ENCODE measurements at places on chromosomes 1 and 21.

DNA sequence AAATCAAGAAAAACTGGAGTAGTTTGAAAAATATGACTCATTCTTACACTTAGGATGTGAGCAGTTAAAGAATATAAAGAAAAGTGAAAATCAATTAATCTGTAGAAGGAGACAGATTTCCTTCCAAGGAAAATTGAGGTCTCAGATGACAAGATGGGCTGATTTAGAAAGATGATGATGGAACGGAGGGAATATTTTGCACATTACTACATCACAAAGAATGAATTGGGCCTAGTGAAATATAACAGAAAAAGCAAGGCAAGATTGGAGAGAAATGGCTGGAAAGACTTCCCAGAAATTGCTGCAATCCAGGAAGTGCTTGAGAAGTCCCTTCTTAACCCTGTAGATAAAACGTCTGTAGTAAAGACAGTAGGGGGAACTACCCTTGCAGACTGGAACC, 169.1 kb upstream of the SYT6 start:
- DNase-seq: no peak

- no peak for DNase-seq
Observed at GRCh38 chr21:43308815-43309283, 118.1 kb downstream of the SIK1 start.

DNA sequence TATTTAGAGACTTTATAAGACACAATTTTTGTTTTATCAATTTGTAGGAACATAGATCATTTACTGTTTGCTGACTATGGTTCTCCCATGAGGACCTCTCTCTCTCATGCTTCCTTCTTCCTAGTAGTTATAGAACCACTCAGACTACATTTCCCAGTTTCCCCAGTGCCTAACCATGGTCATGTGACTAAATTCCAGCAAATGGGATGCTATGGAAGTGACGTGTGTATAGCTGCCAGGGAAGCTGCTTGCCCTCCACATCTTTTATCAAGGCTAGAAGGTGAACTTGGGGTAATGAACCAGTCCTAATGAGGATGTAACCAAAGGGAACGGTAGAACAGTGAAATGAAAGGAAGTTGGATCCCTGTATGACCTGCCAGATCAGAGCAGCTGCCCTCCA, 184.0 kb downstream of the MIS18A start:
- DNase-seq: no peak

GRCh38 chr1:244046907-244047611, 4.0 kb upstream of the ZBTB18 start:
- no peak for DNase-seq

GRCh38 chr1:17109892-17110554, 9.2 kb downstream of the PADI2 start:
- DNase-seq: no peak

DNA sequence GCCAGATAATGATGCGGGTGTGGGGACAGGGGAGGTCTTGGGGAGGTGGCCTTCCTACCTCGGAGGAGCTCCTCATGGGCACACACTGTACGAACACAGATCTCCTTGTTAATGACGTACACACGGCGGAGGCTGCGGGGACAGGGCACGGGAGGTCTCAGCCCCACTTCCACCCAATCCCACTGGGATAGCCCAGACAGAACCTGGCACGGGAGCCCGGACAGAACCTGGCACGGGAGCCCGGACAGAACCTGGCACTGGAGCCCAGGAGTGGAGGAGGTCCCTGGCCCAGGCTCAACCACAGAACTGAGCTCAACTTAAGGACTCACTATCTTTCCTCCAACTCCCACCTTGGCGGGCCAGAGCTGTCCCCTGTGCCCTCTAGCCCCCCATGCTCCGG, 5.2 kb downstream of the MFAP2 start:
- DNase-seq: no peak

GRCh38 chr1:20010016-20010415, 30.6 kb upstream of the PLA2G2A start:
- no peak for DNase-seq

DNA sequence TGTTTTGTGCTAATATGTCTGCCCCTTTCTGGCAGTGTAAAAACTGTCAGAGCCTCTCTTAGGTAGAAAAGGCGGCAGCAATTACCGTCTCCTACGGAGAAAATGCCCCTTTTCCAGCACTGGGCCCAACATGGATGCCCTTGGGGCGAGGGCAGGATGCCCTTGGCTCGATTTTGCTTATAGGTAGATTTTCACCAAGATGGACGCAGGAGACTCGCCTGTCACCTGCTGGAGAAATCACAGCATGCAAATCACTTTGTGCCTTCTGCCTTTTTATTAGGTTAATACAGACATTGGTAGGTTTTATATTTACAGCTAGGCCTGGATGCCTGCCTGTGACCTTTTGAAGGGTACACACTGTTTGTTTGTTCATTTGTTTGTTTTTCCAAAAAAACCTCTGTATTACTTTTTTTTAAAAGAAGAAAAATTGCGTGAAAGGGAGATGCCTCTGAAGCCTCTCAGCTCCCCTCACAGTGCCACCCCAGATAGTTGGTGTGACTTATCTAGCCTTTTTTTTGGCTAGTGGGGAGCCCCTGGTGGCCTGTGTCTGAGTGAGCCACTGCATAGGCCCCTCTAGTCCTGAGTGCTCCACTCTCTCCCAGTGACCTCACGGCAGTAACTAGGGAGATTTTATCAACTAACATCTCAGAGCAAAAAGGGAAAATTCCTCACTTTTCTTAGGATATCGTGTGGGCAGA, 2.5 kb downstream of the ATP1B1 start:
- DNase-seq: no peak

- no peak for DNase-seq
Observed at GRCh38 chr1:185418472-185418871, 101.4 kb upstream of the IVNS1ABP start.

DNA sequence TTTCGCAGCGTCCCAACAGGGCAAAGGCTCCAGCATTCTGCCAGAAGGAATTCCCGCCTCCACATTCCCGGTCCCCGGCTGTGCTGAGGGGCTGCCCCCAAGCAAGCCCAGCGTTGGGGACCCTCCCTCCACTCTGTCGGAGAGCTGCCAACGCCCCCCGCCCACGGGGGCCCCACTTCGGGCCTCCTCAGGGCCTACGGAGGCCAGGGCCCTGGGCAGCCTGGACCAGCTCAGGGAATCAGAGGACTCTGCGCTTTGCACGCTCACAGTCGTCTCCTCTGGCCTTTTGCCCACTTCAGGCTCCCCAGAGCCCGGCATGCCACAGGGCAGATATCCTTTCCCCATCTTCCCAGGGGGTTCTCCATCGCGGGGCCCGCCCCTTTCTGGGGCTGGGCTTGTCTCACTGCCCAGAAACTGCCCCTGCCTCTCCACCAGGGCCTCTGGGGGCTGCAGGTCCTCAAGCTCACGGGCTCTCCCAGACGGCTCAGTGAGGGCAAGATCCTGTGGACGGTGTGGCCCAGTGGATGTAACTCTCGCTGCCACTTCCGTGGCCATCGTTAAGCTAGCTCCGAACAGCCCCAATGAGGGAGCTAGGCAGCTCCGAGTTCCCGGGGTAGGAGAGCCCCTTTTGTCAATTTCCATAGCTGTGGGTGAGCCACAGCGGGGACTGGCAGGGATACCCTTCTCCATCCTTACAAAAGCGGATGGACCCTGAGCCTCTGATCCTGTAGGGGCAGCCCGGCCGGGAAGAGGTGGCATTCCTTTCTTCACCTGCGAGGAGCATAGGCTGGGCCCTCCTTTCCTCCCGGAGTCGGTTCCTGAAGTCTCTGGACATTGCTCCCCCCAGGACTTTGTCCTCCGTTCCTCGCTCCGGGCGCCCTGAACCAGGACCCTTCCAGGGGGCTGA, 2.8 kb downstream of the ITPKB start:
- DNase-seq: peak; percentile 52

DNA sequence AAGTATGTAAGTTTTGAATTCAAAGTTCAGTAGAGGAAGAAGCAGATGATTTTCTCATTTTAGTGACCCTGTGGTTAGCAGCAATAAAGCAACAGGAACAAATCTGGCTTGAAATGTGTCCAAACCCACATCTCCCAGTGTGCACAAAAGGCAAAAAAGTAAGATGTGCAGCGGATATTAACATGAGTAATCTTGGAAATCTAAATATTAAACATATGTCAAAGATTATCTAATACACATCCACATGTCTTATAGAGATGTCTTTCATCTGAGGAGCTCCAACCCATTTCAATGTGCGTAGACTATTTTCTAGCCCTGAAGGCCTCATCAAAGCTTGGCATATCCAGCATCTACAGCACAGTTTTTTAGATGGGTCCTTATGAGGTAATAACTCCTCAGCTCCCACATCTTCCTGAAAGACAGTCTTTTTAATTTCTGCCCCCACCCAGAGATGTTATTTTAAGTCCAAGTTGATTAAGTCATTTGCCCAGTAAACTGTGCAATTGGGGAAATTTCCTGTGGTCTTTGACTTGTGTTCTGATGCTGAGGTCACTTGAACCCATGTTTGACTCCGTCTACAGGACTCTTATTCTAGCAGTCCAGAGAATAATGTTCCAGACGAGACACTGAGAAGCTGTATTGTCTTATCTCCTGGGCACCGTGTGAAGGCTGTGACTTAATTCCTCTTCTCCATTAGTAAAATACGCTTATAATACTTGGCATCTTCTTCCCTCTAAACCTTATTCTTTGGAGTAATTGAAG, 73.7 kb downstream of the LMO4 start:
- no peak for DNase-seq

- no peak for DNase-seq
Observed at GRCh38 chr21:15367061-15367626, 302.3 kb upstream of the NRIP1 start.

DNA sequence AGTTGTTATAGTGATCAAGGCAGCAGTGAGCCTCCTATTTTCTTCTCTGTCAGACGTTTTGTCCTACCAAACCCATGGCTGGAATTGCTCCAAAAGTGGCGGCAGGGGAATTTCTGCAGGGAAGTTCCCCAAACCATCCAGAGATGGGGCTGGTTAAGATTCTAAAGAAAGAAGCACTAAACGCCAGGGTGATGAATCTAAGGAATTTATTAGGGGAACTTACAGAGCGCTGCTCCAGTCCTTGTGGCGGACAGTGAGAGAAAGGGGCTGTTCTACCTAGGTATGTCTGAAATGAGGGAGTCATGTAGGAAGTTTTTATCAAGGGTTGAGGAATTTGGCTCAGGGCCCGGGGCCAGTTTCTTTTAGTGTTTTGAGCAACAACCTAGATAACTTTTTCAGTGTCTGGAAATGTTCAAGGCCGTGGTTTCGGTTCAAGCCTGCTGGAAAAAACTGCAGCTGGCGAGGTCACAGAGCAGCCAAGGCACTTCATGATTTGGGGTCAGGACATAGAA, 222.4 kb upstream of the B3GALT2 start:
- no peak for DNase-seq

DNA sequence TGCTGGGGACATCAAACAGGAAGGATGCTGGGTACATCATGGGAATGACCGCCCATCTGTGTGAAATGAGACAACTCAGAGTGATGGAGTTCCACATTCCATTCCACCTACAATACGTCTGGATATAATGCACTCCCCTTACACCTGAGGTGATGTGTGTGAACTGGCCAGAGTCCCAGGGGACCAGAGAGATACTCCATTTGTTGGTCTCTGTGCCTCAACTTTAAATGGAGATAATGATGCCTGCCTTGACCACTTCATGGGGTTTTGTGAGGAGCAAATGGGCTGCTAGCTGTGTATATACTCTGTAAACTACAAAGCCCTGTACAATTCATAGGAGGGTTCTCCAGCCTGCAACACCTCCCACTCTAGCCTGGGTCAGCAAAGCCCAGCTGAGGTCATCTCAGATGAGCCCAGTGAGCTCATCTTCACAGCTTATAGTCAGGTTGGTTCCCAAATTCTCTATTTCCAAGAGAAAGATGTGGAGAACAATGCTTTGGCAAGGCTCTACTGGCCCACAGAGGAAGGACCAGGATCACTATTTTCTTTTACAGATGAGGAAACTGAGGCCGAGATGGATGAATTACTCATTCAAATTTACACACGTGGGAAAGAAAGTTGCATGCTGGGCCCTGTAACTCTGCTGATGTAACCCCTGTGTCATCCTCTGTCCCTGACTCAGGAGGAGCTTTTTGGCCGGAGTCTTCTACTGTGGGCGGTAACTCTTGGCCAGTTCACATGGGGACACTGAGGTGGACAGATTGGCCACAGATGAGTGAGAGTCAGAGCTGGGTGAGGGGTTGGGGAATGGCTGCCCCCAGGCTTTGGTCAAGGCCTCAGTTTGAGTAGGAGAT, 105.6 kb upstream of the GCLM start:
- DNase-seq: no peak

- DNase-seq: no peak
Observed at GRCh38 chr1:194474701-194475100, 1288.3 kb upstream of the B3GALT2 start.

DNA sequence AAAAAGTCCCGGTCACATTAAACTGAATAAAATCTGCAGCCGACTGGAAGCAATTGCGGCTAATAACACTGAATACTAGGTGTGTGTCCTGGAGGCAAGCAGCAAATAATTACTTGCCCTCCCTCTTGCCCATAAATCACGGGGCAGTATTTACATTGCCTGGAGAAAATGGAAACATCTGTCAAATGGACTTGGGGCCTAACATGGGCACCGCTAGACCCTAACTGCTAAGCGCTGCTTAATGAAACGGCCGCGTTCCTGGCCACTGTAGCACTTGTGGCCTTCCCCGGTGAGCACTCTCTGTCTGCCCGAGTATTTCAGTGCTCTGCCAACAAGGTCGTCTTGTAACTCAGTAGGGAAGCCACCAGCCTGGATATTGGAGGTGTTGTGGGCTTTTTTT, 23.9 kb upstream of the KNCN start:
- no peak for DNase-seq

- DNase-seq: no peak
Observed at GRCh38 chr1:208054485-208054884, 143.6 kb upstream of the CD34 start.

DNA sequence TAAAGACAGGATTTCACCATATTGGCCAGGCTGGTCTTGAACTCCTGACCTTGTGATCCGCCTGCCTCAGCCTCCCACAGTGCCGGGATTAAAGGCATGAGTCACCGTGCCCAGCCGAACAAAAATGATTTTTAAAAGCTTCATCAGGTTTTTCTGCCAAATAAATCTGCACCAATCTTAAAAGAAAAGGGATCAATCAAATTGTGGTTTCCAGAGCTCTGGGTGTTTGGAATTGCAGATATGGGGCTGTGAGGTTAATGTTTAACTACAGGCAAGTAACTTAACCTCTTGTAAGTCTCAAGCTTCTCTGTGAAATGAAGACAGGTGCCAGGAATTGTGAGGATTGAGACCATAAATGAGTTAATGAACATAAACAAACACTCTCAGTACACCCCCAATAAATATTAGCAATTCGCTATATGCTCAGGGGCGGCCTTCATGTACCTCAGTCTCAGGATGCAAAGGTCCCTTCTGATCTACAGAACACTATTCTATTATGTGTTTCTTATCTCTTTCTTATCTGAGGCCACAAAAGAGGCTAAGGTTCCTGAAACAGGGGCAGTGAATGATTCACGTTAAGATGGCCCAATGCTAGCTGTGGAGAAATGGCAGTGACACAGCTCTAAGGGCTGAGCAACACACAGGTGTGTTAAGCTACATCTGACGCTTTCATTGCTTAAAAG, 7.1 kb upstream of the GNPAT start:
- DNase-seq: no peak

DNA sequence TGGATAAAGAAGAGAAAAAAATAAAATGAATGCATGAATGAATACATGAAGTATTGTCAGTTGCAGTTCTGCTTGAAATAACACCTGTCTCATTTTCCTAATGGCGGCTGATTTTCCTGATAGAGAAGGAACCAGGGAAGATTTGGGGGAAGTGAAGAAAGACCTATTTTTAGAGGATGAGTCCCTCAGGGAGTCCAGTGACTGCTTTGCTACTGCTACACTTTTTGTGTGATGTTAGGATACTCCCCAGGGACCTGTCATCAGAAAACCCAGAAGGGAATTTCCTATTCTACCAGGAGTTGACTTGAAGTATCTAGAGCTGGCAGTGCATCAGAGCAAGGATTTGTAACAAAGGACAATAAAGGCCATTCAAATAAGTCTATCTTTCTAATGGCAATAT, 114.8 kb downstream of the MAB21L3 start:
- no peak for DNase-seq
